ENCODE measurements at places on chromosomes 5 and 9.
A peak's percentile ranks its signal among the peaks of the same experiment; 100 is the strongest.

DNA sequence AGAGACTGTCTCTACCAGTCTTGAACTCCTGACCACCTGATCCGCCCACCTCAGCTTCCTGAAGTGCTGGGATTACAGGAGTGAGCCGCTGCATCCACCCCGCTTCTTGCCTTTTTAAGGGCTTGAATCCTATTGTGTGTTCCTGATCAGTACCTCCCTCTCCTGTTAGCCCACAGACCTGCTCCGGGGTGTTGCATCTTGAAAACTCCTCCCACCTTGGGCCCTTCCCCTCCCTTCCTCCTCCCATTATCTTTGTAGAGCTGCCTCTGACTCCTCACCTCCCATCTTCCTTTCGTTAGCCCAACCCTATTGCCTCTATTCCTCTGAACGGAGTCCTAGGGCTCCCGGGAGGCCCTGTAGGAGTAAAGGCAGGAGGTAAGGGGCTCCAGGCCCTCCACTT is 48.5 kb upstream of the NEK6 start:
- no peak for DNase-seq

GRCh38 chr5:73214306-73214705 is 41.3 kb downstream of the TMEM174 start:
- DNase-seq: no peak

DNA sequence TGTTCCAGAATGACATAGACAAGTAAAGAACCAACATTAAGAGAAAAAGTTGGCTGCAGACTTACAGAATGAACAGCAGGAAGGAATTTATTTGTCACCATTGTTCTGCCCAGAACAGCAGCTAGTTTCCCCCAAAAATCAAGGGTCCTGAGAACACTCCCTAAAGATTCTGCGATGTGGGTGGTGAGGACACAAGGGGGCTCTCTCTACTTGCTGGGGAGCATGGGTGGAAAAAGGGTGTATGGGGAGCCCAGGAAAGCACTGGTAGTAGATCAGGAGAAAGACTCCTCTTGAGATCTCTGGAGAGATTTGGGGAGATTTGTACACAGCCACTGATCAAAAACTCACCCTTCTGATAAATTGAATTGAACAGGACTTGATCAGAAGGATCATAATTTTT is 316.5 kb downstream of the KCTD16 start:
- no peak for DNase-seq

DNA sequence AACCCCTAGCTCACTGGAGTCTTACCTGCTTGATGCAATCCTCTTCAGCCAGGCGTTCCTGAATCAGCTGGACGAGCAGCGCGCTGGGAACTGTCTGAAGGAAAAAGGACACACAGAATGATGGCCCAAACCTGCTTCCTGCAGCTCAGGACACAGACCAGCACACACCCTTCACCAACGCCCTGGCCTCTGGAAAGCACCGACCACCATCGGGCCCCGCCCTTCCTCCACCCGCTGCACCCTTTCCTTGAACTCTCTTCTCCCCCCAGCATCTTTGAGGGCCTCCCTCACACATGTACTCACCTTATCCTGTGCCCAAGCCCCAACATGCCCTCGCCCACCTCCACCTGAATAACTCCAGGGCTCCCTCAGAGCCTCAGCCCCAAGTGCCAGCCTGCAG is 23.3 kb downstream of the AK8 start:
- no peak for DNase-seq

- no peak for DNase-seq
These were observed 404.3 kb downstream of the RAB3C start for GRCh38 chr5:58987193-58987592.

DNA sequence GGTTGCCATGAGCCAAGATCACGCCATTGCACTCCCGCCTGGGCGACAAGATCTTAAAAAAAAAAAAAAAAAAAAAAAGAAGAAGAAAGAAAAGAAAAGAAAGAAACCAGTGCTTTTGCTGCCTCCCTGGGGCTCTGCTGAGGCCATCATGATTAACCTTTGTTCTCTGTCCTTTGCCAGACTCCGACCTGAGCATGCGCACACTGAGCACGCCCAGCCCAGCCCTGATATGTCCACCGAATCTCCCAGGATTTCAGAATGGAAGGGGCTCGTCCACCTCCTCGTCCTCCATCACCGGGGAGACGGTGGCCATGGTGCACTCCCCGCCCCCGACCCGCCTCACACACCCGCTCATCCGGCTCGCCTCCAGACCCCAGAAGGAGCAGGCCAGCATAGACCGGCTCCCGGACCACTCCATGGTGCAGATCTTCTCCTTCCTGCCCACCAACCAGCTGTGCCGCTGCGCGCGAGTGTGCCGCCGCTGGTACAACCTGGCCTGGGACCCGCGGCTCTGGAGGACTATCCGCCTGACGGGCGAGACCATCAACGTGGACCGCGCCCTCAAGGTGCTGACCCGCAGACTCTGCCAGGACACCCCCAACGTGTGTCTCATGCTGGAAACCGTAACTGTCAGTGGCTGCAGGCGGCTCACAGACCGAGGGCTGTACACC is 251.7 kb downstream of the MARCHF11 start:
- no peak for DNase-seq

- DNase-seq: no peak
These were observed 536.3 kb upstream of the PTPRD start for GRCh38 chr9:11149065-11149464.

- no peak for DNase-seq
These were observed 29.5 kb downstream of the TTC39B start for GRCh38 chr9:15277400-15278090.

DNA sequence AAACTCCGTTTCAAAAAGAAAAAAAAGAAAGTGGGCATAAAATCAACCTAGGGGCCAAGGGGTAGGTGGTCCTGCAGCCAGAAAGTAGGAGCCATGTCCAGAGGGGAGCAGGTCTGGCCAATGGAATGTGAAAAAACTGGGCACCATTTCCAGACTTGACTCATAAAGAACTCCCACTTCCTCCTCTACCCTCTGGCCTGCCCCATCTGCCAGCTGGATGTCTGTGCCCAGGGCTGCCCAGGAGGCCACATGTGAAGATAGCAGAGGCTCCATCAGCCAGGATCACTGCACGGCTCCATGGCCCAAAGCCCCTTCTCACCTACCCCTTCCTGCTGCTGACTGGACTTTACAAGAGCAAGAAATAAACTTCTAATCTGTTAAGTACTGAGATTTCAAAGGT is 42.1 kb upstream of the EEIG1 start:
- no peak for DNase-seq

DNA sequence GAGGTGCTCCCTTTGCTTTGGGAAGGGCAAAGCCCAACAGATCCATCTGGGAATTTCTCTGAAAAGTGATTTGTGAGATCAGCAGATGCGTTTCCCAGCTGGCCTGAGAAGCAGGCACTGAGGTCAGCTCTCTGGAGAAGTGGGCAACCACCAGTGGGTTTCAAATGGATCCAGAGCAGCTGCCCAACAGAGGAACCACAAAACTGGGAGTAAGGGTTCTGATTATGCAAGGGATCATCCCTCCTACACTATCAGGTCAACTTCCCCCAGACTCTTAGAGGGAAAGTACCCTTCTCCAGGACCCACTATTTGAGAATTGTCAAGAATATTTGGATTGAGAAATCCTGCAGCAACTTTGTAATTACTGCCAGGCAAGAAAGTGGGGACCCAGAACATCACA is 21.7 kb downstream of the CCL28 start:
- DNase-seq: no peak

GRCh38 chr9:134957165-134957944 is 39.6 kb upstream of the FCN1 start:
- no peak for DNase-seq

DNA sequence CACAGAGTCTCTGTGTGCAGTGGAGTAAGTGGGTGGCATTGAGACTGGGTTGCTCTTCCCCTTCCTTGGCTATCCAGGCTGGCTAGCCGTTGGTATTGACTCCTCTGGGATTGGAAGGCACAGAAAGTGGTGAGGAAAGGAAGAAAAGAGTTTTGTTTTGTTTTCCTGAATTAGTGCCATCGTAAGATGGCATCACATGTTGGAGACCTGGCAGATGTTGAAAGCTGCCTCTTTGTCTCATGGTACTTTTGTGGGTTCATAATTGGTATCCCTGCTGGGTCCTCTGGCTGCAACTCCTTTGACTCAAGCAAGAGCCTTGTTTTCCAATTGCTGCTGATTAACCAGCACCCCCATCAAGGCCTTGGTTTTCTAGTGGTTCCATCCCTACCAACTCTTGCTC is 293.8 kb downstream of the PDE4D start:
- no peak for DNase-seq

DNA sequence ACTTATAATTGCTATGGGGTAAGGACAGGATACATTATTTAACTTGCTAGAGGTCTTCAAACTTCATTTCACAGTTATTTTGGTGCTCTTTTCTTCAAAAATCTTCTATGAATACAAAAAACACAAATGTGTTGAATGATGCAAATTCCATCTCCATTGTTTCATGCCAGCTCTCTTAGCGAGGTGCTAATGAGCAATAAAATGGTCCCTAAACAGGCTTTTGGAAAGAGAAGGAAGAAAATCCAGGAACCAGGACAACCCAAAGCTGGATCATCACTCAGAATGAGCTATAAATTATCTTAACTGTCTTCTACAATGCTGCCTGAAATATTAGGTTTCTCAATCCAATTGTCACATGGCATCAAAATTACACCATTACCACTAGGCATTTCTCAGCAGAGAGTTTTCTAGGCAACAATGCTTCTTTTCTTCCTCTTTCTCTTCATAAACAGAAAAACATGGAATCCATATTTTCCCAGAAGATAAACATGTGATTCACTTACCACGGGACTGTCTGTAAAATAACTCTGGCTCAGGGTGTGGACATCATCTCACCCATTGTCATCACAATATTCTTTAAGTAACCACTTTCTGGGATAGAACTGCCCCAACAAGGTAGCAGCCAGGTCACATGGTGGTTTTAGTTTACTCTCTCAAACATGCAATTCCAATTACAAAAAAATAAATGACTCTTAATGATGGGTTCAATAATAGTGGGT is 249.4 kb downstream of the NPR3 start:
- DNase-seq: no peak

DNA sequence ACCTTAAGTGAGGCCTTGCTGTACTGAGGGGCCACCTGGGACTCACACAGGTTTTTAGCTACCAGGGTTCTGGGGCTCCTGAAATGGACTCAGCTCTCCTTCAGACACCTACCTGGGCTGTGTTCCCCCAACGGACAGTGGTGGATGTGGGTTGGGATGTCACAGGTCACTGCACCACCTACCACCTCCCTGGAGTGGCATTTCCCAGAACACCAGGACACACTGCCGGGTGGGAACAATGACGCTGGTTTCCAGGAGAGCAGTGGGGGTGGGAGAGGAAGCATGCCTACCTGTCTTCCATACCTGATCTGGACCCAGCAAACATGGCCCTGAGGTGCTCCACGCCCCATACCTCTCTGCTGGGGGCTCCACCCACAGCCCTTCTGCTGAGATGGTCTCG is 20.9 kb downstream of the ERGIC1 start:
- no peak for DNase-seq

GRCh38 chr9:100579665-100580064 is 1.8 kb downstream of the CAVIN4 start:
- no peak for DNase-seq

- peak; percentile 84 for DNase-seq
These were observed 5.0 kb downstream of the EBF1 start for GRCh38 chr5:159094745-159095144.

GRCh38 chr5:37867654-37868053 is 27.8 kb upstream of the GDNF start:
- DNase-seq: no peak

- no peak for DNase-seq
These were observed 60.4 kb downstream of the GHR start for GRCh38 chr5:42483472-42484154.

- no peak for DNase-seq
These were observed 2.9 kb upstream of the C7 start for GRCh38 chr5:40906351-40906751.

GRCh38 chr5:116529615-116530014 is 45.0 kb downstream of the SEMA6A start:
- DNase-seq: no peak

GRCh38 chr5:56191656-56192055 is 41.5 kb downstream of the ANKRD55 start:
- no peak for DNase-seq

- DNase-seq: no peak
These were observed 21.5 kb downstream of the PTGS1 start for GRCh38 chr9:122392284-122392683.

DNA sequence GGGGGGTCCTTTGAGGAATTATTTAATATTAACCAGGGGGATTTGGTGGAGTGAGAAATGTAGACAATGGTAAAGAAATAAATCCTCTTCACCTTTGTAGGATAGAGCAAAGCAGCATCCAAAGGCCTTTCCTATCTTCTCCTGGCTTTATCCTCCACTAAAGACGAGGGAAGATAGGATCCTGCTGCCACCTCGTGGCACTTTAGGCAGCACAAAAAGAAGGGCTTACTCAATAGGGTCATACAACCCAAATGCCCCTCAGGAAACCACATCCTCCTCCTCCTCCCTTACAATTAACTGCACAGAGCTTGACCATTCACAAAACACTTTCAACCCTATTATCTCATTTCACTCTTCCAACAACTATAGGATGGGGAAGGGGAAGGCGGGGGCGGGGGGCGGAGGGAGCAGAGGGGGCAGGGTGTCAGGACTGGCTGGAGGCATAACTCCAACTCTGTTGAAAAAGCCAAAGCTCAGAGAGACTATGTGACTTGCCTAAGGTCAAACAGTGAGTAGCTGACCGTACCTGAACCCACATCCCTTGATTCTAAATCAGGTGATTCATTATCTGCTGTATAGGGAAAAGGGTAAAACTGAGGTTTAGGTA is 45.4 kb upstream of the MYOT start:
- no peak for DNase-seq

DNA sequence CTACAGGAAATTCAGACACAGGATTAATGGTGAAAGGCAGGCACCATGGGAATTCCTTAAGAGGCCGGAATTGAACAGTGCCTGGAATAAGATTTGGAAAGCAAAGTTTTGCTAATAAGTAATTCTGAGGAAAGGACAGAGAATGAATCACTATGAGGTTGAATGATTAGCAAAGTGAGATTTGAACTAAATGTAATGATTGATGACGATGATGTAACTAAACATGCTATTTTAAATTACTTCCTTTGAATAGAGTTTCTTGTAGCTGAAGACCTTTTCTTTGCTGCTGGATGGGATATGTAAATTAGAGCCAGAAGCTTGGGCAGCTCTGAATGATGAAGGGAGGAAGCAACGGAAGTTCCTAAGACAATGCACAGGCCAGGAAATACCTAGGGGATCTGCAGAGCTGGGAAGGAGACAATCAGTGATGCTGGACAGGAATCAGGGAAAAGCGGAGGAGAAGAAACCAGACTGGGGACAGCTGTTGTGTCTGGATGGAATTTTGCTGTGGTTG is 482.0 kb downstream of the PSAT1 start:
- no peak for DNase-seq

GRCh38 chr9:110837401-110838005 is 168.9 kb downstream of the MUSK start:
- no peak for DNase-seq
